ENCODE measurements at places on chromosomes 1 and 21.

GRCh38 chr21:40282912-40283886 lies 416.0 kb downstream of the PCP4 start:
- DNase-seq = no peak

- no peak for DNase-seq
Measured at GRCh38 chr1:172537366-172537765, 4.4 kb downstream of the SUCO start.

- DNase-seq = no peak
Measured at GRCh38 chr1:226302731-226303130, 6.2 kb downstream of the LIN9 start.

DNA sequence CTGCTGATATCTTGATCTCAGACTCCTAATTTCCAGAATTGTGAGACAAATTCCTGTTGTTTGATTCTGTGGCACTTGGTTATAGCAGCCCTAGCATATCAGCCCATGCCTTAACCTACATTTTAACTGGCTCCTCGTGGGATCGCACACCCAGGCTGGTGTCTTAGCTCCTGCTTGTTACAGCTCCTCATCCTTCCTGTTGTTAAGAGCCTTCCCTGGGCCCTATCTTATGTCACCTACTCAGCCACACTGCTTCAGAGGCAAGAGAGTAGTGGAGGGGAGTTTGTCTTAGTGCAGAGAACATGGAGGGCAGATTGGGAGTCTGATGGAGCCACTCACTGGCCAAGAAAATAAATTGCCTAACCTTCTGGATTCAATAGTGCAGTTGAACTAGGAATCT lies 131.0 kb downstream of the ROR1 start:
- DNase-seq = no peak

DNA sequence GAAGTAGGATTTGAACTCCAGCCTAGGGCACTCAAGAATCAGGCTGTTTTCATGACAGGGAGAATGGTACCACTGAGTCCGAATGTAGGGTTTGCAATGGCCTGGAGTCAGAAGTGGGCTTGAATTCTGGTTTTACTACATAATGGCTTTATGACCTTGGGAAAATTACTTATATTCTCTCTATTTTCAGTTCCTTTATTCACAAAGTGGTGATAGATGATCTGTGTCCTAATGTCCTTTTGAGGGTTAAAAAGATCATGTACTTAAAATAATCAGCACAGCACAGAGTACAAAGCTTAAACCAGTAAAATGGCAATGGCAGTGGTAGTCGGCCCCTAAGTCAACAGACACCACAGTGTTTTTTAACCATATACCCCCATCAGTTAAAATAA lies 63.7 kb upstream of the HOOK1 start:
- DNase-seq = no peak

- no peak for DNase-seq
Measured at GRCh38 chr1:166307261-166308188, 140.7 kb upstream of the FAM78B start.

DNA sequence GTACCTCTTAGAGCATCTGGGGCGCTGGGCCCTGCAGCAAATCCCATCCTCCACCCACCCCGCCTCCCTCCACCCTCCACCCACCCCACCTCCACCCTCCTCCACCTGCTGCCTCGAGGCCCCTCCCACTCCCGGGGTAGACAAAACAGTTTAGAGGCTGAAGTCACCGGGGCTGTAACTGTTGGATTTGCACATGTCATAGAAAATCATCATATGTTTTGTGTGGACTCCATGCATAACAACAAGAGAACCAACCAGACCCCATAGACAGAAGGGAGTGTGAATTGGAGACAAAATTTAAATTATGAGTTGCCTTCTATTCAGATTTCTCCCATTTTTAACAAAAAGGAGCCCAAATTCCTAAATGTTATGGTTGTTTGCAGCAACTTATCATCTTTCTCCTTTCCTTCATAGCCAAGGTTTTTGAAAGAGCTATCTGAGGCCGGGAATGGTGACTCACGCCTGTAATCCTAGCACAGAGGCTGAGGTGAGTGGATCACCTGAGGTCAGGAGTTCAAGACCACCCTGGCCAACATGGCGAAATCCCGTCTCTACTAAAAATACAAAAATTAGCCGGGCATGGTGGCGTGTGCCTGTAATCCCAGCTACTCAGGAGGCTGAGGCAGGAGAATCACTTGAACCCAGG lies 28.2 kb upstream of the LGALS8 start:
- DNase-seq = no peak

- no peak for DNase-seq
Measured at GRCh38 chr1:61930116-61930645, 187.9 kb downstream of the PATJ start.

DNA sequence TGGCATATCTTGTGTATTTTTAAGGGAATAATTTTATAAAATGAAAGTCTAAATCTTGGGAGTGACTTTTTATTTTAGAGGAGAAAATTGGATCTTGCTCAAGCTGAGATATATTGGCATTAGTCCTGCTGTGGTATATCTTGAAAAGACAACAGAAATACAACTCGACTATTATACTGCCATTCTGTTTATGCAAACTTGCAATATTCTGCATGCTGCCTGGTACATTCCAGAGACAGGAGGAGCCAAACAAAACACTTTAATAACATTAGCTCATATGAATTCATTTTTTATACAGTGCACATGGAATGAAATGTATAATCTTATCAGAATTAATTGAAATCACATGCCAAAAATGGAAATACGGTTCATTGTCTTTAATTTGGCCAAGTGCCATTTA lies 176.0 kb upstream of the NRIP1 start:
- no peak for DNase-seq

- DNase-seq = no peak
Measured at GRCh38 chr1:60245324-60245723, 171.8 kb upstream of the C1orf87 start.

- DNase-seq = no peak
Measured at GRCh38 chr1:170770254-170770653, 106.3 kb downstream of the PRRX1 start.

- no peak for DNase-seq
Measured at GRCh38 chr1:216785737-216786136, 62.5 kb upstream of the ESRRG start.

GRCh38 chr1:232841823-232842565 lies 36.8 kb downstream of the MAP10 start:
- DNase-seq = no peak

- no peak for DNase-seq
Measured at GRCh38 chr1:212037900-212038299, 2.4 kb downstream of the DTL start.

DNA sequence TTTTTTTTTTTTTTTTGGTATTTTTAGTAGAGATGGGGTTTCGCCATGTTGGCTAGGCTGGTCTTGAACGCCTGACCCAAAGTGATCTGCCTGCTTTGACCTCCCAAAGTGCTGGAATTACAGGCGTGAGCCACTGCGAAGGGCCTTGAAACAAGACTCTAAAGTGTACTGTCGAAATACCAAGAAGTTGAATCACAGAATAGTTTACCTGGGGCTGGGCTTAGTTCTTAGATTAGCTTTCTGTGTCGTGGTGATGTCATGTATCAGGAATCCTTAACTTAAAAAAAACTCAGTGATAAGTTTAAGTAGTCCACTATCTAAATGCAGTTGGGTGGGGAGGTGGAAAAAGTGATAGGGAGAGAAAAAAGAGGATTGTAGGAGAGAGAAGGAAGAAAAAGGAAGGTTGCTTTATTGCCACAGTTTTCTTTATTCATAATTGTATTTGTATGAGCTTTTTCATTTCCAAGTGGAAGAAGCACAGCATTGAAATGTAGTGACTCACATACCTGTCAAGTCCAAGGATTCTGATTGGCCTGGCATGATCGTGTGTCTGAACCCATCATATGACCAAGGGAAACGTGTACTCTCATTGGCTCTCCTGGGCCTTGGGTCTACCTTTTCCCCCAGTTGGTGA lies 13.4 kb downstream of the ITSN1 start:
- no peak for DNase-seq

DNA sequence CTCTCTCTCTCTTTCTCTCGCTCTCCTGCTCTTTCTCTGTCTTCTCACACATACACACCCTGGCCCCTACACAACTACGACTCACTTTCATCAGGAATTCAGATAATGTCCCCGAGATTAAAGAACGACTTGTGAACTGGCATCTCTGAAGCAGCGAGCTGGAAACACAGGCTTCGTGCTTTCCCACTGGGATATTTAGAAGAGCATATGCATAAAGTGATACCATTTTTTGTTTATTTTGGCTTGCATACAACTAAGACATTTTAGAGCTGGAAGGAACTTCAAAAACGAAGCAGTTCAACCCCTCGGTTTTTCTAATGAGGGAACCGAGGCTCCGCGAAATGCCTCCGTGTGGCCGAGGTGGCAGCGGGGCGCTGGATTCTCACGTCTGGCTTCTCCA lies 88.6 kb downstream of the ZBTB18 start:
- no peak for DNase-seq

DNA sequence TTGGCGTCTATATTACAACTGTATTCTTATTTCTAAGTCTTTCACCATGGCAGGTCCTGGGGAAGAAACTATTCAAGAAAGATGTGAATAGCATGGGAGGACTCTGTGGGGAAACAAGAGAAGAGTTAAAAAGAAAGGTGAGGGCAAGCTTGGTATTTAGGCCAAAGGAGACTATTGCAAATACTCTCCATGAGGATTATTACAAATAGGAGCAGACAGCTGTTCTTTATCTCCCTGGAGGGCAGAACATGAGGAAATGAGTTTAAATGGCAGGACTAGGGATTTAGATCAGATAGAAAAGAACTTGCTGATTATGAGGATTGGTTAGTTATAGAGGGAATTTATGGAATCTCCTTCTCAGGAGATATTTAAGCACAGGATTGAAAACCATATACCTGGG lies 186.8 kb downstream of the CDC7 start:
- no peak for DNase-seq

GRCh38 chr1:244735404-244735803 lies 82.5 kb downstream of the DESI2 start:
- no peak for DNase-seq

- DNase-seq = peak; percentile 23
Measured at GRCh38 chr1:155910621-155911121, 478 bp downstream of the RIT1 start.

- DNase-seq = no peak
Measured at GRCh38 chr1:183097438-183098051, 74.3 kb downstream of the LAMC1 start.

DNA sequence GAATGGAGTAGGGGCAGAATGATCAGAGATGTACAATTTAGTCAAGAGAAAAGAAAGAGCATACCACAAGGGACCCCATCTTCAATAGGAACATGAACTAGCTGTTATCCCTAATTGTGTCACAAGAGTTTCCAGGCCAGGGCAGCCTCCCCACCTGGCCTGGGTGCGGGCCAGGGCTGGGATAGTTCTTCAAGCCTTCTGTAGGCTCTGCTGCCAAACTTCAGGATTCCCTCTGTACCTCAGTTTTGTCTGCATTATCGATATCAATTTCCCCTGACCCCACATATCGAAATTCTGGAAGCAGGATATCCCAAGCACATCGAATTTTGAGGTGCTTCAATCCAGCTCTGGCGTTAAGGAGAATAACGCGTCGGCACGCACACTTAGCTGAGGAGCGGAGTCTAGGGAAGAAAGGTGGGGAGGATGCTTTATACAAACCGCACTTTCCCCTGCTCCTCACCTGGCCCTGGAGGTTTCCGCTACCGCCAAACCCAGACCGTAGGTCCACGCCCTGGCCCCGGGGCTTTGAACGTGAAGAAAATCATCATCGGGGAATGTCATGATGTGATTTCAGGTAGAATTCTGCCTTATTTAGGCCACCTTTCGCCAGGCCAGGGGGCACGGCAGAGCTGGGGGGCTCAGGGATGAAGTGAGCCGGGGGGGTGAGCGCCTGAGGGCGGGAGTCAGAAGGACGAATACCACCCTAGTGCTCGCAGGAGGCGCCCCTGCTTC lies 7.4 kb downstream of the HLX start:
- no peak for DNase-seq

GRCh38 chr1:41827991-41828570 lies 90.6 kb downstream of the HIVEP3 start:
- DNase-seq = no peak

DNA sequence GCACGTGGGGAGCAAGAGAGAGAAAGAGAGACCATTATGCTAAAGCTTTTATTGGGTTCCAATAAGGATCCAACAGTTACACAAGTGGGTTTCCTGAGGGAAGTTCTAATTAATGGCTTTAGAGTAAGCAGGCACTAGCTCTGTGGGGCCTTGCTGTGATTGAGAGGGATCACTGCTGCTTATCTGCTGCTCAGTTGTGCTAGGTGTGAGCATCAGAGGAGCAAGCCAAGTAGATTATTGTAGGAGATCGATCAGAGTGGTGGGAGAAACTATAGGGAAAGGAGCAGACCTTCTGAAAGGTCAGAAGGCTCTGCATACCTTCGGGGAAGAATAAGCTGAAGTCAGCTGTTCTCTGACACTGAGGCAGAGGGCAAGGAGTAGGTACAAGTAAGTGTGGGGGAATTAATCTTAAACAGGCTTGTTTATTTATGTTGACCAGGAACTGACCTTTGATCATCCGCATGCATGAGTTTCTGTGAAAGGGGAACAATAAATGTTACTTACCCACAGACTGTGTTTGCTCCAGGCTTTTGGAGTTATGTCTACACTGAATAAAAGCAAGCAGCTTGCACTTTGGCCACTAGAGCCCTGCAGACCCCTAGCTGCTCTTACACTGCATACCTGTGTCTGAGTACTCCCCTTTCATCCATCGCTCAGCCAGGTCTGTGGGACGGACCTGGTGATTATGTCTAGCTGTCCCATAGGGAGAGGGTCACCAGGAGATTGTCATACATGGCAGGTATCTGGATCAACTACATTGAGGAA lies 89.7 kb downstream of the TNNI3K start:
- DNase-seq = no peak

- DNase-seq = no peak
Measured at GRCh38 chr1:194959795-194960194, 1648.4 kb downstream of the KCNT2 start.

GRCh38 chr1:12618965-12619791 lies 1.2 kb upstream of the DHRS3 start:
- DNase-seq = peak; percentile 53

GRCh38 chr1:93172778-93173177 lies 7.4 kb downstream of the TMED5 start:
- no peak for DNase-seq

GRCh38 chr1:227951624-227952373 lies 4.1 kb upstream of the WNT9A start:
- peak; percentile 11 for DNase-seq

GRCh38 chr1:226964068-226964425 lies 24.0 kb downstream of the COQ8A start:
- DNase-seq = no peak

GRCh38 chr1:13781907-13782633 lies 82.1 kb downstream of the PRDM2 start:
- DNase-seq = no peak

DNA sequence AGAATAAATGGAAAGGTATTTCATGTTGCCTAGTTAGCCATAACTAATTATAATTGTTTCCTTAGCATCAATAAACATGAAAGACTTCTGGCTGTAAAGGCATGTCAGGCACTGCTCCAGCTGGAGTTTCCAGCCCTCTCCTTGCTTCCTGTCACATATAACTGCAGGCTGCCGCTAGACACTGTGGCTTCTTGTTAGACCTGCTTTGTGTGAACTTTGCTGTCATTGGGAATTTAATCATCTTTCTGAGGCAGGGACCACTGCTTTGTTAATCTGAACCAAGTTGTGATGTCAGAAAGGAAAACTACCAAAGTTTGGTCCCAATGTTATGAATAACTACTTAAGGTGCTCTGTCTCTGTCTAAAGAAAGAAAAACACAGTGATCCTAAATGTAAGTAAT lies 90.3 kb upstream of the DUSP10 start:
- no peak for DNase-seq

All from CD4-positive, alpha-beta T cell treated with Interleukin-15 for 1 hour (primary cell).